Mucosa of gallbladder (tissue), 1 donor: ENCODE measurements at places on chromosomes 1 and 21. TPM values are rescaled to one million over a fixed set of nuclear protein-coding genes. Genes with fewer than 3 reads are reported as not detected.

GRCh38 chr1:96772349-96772748 is 50.8 kb downstream of the PTBP2 start:
- DNase-seq: no peak

DNA sequence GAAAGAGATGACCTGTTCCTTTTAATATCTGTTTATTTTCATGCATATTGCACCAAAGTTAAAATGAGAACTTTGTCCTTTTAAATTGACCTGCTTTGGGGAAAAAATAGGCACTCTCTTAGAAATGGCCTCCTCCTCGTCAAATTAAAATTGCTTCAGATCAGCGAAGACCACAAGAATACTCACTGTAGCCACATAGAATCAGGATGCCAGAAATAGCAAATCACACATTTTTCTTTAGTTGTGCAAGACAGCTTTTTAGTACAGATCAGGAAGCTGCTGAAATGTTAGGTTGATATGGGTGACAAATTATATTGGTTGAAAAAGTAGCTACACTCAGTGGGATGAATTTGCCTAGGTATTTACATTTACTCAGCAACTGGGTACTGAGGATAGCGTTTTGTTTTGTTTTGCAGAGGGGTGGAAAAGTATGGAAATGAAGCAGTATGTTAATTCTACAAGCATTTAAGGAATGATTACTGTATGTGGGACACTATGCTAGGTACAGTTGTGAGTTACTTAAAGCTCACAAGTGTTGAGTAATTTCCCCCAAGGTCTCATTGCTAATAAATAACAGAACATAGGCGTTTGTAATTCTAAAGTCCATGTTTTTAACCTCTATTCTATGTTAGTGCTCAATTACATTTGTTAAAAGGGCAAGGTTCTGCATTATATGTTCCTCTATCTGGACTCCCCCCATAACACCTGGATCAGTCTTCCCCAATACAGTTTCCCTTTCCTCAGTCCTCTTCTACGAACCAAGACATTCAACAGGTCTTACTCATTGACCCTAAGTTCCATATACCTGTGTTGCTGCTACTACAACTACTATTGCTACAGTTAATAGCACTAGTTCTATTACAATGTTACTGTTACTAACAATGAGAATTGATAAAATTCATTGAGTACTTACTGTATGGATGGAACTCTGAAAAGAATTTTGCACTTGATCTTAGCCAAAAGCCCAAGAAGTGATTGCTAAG is 99.4 kb upstream of the S1PR1 start:
- no peak for DNase-seq

- no peak for DNase-seq
Measured at GRCh38 chr1:166304131-166304530, 137.3 kb upstream of the FAM78B start.

- DNase-seq: no peak
Measured at GRCh38 chr21:27202301-27202700, 235.4 kb upstream of the ADAMTS5 start.

GRCh38 chr1:198876371-198876871 is 237.6 kb downstream of the PTPRC start:
- no peak for DNase-seq

- no peak for DNase-seq
Measured at GRCh38 chr1:221230605-221231004, 351.4 kb downstream of the HLX start.

- DNase-seq: no peak
Measured at GRCh38 chr1:231107600-231108326, 54.1 kb upstream of the TRIM67 start.

DNA sequence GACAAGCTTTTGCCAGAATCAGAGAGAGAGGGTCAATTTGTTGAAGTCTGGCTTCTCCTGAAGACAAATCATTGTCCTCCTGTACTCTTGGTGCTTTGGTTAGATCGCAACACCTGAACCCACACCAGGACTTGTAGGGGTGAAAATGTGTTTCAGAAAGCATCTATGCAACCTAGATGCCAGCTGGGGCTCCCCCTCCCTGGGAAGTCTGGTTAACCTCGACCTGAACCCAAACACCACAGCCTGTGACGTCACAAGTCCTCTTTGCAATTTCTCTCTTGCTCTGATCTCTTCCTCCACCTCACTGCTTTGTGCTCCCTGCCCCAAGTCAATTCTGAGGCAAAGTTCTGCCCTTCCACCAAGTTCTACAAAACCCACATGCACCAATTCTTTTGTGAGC is 42.8 kb upstream of the USP24 start:
- peak; percentile 18 for DNase-seq

DNA sequence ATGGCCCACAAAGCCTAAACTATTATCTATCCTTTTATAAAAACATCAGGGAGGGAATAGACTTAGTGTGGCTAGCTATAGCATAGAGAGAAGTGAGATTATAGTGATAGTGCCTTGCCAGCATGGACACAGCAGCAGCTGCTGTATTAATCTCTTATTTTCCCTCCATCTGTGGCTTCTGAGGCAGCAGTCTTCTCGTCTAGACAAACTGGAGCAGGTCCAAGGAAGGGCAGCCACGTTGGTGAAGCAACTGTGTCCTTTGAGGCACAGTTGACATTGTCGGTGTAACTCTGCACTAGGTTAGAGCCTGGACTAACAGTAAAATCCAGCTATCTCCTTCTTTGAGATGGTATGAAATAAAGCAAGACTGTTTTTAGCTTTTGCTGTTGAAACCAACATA is 131.3 kb downstream of the CACHD1 start:
- no peak for DNase-seq

DNA sequence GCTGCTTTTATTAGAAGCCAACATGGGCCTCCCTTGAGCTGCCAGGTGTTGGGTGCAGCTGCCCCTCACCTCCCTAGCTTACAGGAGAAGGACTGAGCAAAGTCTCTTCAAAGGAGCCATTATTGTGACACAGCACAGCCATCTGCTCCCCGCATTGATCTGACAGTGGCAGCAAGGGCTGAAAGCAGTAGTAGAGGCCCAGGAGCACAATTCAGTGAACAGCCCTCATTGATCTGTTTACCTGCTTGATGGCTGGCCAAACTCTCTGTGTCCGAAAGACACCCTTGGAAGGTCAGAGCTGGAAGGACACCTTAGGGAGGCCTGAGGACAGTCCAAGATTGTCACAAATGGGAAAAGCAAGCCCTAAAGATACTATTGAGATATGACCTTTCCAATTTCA is 14.5 kb downstream of the HMGB4 start:
- peak; percentile 56 for DNase-seq

PLEKHM2 gene
- total RNA-seq: 71.2 TPM

TRAF3IP3 gene
- total RNA-seq: 8.9 TPM

ELK4 gene
- total RNA-seq: 74.8 TPM

FNBP1L gene
- total RNA-seq: 57.1 TPM
